ENCODE measurements at places on chromosomes 16 and 17. TPM values are rescaled to one million over a fixed set of nuclear protein-coding genes. Genes with fewer than 3 reads are reported as not detected.

DNA sequence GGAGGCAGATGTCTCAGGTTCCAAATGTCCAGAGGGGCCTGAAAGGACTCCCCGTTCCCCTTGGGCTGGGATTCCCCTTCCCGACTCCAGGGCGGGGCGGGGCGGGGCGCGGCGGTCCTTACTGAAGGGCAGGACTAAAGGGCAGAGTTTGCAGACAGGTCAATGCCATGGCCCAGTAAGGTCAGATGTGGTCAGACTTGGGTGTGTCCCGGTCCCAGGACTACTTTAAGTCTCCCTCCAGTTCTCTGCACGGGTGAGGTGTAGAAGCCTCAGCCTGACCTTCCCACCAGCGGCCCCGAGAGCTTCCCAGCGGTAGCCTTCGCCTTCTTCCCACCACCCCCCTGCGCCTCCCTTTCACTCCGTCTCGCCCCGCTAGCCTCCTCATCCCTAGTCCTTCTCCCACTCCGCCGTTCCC lies 532 bp downstream of the KDM6B start:
- no peak for DNase-seq

DNA sequence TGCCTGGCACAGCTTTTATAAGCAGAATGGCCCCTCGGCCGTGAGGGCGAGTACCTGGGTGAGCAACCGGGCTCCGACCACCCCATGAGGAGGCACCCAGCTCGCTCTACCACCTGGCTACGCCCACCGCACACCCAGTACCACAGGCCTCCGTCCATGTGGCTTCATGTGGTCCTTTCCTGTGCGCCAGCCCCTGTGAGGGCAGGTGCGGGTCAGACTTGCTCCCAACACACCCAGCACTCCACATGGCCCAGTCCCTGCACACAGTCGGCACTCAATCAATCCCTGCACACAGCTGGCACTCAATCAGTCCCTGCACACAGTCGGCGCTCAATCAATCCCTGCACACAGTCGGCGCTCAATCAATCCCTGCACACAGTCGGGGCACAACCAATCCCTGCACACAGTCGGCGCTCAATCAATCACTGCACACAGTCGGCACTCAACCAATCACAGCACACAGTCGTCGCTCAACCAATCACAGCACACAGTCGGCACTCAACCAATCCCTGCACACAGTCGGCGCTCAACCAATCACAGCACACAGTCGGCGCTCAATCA lies 4.0 kb downstream of the C1QTNF8 start:
- no peak for DNase-seq

DNA sequence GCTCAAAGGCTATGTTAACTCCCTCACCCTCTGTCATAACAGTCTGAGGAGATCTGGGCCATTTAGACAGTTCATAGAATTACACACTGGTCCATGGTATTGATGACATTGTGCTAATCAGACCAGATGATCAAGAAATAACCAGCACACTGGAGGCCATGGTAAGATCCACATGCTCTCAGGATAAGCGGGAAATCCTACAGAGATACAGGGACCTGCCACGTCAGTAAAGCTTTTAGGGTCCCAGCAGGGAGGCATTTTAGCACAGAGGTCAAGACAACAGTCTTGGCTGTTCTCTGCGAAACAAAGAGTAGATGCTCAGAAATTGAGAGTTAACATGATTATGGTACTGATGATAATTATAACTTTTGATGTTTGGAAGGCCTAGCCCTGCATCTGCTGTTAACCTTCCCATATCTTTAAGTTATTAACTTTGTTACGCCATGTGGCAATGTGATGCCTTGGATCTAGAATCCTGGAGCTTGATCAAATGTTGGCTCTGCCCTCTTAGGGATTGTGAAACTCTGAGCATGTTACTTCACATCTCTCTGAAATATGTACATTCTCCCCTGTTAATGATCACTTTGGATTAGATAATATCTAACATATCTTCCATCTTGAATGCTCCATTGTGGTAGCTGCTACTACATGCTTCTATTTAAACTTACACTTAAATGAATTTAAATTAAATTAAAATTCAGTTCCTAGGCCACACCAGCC lies 172.0 kb upstream of the SOX9 start:
- DNase-seq, result no peak

DNA sequence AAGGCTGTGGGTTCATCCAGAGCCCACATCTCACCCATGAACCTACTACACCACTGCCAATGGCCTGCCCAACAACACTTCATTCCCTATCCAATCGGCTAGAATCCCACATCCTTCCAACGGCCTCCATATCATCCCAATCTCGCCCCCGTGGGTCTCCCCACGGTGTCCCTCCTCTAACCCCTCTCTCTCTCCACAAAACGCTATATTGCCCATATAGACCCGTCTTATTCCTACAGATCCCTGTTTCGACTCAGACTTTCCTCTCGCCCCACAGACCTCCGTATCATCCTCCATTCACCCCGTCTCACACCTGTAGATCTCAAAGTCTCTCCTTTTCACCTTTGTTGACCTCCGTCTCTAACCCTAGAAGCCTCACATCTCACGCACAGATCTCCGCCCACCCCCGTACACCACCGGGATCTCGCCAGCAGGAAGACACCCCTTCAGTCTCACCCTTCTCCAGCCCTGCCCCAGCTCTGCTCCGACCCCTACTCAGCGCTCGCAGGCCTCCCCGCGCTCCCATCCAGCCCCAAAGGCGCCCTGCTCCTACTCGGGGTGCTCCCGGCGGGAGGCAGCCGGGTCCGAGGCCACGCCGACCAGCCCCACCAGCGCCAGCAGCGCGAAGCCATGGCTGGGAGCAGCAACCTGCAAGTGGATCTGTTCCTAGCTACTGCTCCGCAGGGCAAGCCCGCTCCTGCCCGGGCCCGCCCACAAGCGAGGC lies at the start of gene FDXR:
Gene FDXR, minus strand, starts transcription at position 682 of the 724 bp plus-strand sequence. Its CDS starts 50 bp downstream, at position 632.
- no peak for DNase-seq

- DNase-seq, result no peak
These were observed 24.4 kb upstream of the ST6GALNAC1 start for GRCh38 chr17:76667786-76668453.

DNA sequence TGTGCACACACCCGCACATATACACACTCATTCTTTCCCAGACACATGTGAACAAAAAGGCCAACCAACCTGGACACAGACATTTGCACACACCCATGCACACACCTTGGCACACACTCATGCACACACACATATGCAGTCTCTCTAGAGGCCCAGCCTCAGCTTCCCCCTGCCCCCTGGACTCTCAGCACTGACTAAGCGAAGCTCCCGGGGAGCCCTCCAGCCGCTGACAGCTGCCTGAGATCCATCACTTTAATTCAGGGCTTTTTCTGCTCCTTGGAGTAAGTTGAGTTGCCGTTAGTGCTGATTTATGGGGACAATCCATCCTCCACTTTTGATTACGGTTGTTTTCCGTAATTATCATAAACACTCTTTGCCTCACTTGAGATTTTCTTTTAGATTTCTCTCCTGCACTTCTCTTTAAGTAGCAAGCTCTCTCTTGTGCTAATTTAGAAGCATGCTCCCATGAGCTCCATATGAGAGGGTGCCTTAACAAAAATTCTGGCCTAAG lies 158.6 kb upstream of the CDC42EP4 start:
- DNase-seq, result peak; percentile 42

- no peak for DNase-seq
These were observed 1343.7 kb upstream of the GOT2 start for GRCh38 chr16:60077861-60078260.

GRCh38 chr16:64364416-64364815 lies 757.4 kb downstream of the CDH11 start:
- no peak for DNase-seq

DNA sequence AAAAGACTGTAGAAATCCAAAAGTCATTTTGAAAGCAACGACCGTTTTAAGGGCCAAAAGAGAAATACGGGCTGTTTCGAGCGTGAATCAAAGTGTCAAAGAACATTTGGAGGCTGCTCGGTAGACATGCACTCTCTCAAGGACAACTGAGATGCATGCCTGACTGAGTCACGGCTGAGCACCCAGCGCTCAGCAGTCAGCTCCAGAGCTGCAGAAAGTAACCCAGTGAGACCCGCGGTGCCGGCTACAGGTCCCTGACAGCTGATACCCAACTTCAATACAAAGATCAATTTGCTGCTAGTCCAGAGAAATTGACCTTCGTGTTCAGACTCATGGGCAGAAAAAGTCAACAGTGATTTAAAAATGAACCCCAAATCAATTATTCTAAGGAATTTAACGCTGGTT lies 214.9 kb downstream of the STX8 start:
- peak; percentile 69 for DNase-seq

DNA sequence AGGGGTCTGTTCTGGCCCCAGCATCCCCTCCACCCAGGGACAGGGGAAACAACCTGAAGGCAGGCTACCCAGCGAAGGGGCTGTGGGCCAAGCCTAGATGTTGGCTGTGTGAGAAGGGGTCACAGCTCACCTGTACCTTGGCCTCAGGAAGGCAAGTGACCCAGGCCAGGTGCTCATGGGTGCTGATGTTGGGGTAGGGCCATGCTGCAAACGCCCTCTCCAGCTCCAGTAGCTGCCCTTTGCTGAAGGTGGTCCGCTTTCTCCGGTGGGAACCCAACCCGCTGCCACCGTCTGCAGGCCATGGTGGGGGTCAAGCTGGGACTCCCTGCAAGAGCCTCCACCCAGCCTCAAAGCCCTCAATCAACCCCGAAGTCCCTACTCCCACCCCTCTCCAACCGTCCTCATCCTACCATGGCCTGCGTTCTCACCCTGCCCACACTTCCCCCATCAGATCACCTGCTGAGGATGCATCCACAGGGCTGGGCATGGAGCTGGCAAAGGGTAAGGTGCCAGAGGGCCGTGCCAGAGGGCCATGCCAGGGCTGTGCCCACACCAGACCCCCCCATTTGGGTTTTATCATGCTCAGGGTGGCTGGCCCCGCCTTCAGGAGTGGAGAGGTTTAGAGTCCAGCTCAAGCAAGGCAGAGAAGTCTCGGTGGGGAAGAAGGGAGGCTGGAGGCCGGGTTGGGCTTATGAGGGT lies at the start of gene SEBOX:
Gene SEBOX, minus strand, starts transcription at position 535 of the 699 bp plus-strand sequence. Its CDS starts 48 bp downstream, at position 487.
- DNase-seq, result peak; percentile 33

- peak; percentile 98 for DNase-seq
These were observed at the start of gene ENDOV for GRCh38 chr17:80414803-80415625. TSS of gene ENDOV (plus strand) at chr17:80415167. CDS start at chr17:80415195, 28 bp downstream.

DNA sequence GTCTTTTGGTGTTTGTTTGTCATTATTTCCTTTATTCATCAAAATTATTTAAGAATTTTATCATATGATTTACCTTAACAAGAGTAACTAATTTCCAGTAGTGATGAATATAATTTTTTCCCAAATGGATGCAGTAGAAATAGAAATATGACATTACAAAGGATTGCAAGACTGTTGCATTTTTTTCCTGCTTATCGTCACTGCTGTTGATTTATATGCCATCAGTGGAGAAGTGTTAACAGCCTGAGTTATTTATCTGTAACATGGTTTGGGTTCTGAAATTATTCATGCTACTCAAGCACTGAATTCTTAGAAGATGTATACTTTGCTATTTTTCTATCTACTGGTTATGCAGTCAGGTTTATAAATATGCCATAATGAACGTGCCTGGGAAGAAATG lies 68.6 kb downstream of the TMEM100 start:
- no peak for DNase-seq

- DNase-seq, result no peak
These were observed 307.2 kb upstream of the MYOCD start for GRCh38 chr17:12358477-12358876.

ASB16 gene
- polyA plus RNA-seq, result 0.90 TPM

DNA sequence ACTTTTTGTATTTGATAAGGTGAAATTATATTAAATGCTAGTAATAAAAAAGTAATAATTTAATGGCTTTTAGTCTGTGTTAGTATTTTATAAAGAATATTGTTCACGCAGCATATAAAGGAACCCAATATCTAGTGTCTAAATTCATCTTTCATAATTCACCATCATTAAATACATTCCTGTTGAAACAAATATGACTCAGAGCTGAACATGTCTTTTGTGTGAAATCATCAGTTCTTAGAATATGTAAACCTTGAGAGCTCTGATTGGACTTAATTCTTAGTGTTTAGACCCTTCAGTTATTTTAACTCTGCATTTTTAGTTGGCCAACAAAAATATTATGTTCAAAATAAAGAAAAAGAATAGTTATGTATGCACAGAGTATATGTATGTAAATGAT lies 71.8 kb downstream of the ABHD15 start:
- no peak for DNase-seq

GJC1 gene
- 1.8 TPM for polyA plus RNA-seq

DNA sequence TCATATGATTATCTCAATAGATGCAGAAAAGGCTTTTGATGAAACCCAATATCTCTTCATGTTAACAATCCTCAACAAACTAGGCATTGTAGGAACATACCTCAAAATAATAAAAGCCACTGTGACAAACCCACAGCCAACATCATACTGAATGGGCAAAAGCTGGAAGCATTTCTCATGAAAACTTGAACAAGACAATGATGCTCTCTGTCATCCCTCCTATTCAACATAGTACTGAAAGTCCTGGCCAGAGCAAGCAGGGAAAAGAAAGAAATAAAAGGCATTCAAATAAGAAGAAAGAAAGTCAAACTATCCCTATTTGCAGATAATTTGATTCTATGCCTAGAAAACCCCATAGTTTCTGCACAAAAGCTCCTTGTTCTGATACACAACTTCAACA lies 999.2 kb upstream of the GOT2 start:
- DNase-seq, result no peak

DNA sequence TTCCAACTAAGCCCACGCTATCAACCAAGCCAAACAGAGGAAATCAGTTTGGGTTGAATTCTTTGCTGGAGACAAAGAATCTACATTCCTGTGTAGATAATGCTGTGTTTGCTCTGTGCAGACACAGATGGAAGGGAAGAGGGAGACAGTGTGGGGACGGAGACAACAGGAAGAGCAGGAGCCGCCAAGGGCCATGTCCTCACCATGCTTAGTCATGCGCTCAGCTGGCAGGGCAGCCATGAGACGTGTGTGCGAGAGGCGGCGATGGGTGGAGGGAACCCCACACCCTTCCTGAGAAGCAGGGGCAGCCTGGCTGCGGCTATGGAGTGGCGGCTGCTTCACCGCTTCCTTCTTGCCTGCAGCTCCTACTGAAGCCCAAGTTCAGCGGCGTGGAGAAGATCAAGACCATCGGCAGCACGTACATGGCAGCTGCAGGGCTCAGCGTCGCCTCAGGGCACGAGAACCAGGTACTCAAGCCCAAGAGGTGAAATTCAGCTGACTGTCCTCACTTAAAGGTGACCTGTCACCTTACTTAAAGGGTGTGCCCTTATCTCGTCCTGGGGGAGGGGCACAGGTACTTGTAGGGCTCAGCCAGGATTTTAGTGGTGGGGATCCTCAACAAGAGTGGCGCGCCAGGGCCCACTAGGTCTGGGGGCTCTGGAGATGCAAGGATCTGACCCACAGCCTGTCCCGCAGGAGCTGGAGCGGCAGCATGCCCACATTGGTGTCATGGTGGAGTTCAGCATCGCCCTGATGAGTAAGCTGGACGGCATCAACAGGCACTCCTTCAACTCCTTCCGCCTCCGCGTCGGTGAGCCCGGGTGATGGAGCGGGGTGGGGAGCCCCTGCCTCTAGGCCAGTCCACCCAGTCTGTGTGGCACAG lies 47.5 kb downstream of the ADCY7 start:
- no peak for DNase-seq

GRCh38 chr17:57619061-57619937 lies 125.8 kb downstream of the CCDC182 start:
- DNase-seq, result no peak
